ENCODE measurements at places on chromosomes 11 and 22. TPM values are rescaled to one million over a fixed set of nuclear protein-coding genes. Genes with fewer than 3 reads are reported as not detected.

DNA sequence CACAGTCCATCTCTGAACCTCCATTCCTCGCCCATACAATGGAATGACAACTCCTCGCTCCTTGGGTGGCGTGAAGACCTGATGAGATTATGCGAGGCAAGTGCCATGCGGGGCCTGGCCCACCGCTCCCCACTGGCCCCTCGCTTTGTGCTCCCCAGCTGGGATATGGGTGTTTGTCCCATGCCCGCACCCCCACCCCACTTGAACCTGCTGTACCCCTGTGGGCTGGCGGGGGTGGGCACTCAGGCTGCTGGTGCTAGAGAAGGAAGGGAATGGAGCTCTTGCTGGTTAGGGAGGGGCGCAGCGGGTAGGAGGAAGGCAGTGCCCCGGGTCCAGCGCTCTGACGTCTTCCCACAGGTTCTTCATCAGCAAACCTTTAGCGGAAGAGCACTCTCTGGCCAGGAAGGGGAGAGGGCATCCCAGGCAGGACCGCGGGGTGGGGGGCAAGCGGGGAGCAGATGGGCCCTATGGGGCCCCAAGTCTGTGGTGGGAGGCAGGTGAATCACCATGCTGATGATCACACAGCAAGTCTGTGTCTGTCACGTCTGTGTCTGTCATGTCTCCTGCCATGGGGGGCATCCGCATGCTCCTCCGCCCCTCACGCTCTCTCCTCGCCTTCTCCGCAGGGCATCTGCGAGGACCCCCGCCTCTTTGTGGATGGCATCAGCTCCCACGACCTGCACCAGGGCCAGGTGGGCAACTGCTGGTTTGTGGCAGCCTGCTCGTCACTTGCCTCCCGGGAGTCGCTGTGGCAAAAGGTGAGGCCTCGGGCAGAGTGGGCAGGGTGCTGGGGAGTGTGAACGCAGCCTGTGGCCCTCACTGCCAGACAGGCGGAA is 9.4 kb upstream of the OMP start:
- no peak overlapping the region for H3K27ac ChIP-seq
- H3K36me3 ChIP-seq, result no peaks in the 10 kb centered on the region
- DNase-seq, result no peak

DNA sequence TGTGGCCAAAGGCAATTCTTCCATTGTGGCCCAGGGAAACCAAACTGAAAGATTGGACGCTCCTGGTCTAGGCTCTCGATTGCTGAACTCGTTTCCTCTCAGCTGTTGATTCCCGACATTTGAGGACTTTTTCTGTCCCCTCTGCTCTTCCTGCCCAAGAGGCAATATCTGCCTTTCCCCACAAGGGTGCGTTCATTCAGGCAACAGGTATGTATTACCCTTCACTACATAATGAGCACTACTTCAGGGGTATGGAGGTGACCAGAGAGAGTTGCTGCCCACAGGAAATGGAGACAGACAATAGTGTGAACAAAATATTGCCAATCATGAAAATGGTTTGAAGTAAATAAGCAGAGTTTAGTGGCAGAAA is 8.2 kb downstream of the PTH start:
- no peaks in the 10 kb centered on the region for H3K4me1 ChIP-seq
- no peak overlapping the region for H3K27ac ChIP-seq
- no peak for DNase-seq
- no peaks in the 10 kb centered on the region for H3K27me3 ChIP-seq

SAA1 gene
- not detected for total RNA-seq

DNA sequence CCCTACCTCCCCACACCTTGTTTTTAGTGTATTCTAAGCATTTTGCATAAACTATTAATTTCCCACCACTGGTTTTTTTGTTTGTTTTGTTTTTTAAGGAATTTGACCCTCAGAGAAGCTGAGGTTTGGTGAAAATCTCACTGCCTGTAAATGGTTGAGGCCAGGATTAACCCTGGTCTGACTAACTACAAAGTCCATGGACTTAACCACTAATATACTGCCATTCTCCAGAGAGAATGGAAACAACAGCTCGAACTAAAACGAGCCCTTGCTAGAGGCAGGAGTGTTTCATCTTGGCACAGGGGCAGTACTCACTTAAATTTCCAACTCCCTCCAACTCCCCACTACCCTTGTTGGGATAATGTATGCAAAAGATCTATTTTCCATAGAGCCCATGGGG is 3.0 kb downstream of the CTNND1 start:
- H3K27ac ChIP-seq, result no peak overlapping the region
- no peaks in the 10 kb centered on the region for H3K27me3 ChIP-seq
- peaks cover 21% of the 10 kb centered on the region for H3K4me1 ChIP-seq

LRRC56 gene
- not detected for total RNA-seq

NCR3LG1 gene
- 0.13 TPM for total RNA-seq

- H3K36me3 ChIP-seq, result no peaks in the 10 kb centered on the region
- peak overlapping the region; percentile 73 for H3K4me3 ChIP-seq
- H3K27me3 ChIP-seq, result no peaks in the 10 kb centered on the region
- H3K27ac ChIP-seq, result no peak overlapping the region
- H3K4me1 ChIP-seq, result peaks cover 4% of the 10 kb centered on the region
Measured at GRCh38 chr11:74397501-74398243, 561 bp downstream of the PGM2L1 start.

DNA sequence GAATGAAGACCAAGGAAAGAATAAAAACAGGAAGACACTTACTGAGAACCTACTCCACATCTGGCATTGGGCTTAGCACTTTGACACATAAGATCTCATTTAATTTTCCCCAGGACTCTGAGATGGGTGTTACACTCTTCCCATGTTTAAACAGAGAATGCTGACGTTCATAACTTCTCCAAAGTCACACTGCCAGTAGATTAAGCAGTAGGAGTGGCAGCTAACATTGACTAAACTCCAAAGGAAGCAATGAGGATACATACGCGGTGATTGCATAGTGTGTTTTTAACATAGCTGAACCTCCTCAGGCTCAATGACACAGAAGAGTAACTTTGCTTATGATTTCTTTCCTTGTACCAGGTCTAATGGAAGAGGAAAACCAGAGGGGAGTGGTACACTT is 14.5 kb upstream of the OR10V1 start:
- no peak for DNase-seq
- H3K4me1 ChIP-seq, result no peaks in the 10 kb centered on the region
- no peaks in the 10 kb centered on the region for H3K36me3 ChIP-seq
- H3K27ac ChIP-seq, result no peak overlapping the region
- H3K27me3 ChIP-seq, result peaks cover 13% of the 10 kb centered on the region

- no peaks in the 10 kb centered on the region for H3K4me1 ChIP-seq
- no peak overlapping the region for H3K4me3 ChIP-seq
- DNase-seq, result no peak
- H3K27ac ChIP-seq, result no peak overlapping the region
- H3K36me3 ChIP-seq, result no peaks in the 10 kb centered on the region
Measured at GRCh38 chr11:73804712-73805111, 17.0 kb downstream of the MRPL48 start.

CST6 gene
- not detected for total RNA-seq
